ENCODE measurements at places on chromosomes 1 and 21.

- no peak for DNase-seq
These were observed 101.3 kb upstream of the ARTN start for GRCh38 chr1:43832255-43832654.

DNA sequence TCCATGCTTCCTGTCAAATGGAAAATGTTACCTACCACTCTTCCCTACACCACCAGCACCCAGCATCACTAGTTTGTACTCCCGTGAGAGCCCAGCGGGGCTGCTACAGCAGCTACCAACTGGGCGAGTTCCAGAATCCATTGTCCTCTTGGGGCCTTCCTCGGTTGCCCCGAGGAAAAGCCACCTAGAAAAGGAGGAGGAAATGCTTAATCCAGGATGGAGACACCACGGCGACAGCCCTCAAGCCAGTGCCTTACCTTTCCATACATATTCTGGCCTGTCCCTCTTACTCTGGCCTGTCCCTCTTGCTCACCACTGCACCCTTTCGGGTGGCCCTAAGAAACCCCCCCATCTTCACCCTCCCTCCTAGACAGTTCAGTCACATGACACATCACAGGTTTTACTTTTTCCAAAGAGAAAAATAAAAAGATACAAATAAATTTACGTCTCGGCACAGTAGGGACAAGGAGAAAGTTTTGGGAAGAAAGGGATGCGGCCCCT is 478 bp downstream of the RIT1 start:
- no peak for DNase-seq

- no peak for DNase-seq
These were observed 1602.9 kb downstream of the KCNT2 start for GRCh38 chr1:195005338-195005737.

GRCh38 chr1:234875953-234876855 is 252.4 kb downstream of the TOMM20 start:
- DNase-seq: no peak

DNA sequence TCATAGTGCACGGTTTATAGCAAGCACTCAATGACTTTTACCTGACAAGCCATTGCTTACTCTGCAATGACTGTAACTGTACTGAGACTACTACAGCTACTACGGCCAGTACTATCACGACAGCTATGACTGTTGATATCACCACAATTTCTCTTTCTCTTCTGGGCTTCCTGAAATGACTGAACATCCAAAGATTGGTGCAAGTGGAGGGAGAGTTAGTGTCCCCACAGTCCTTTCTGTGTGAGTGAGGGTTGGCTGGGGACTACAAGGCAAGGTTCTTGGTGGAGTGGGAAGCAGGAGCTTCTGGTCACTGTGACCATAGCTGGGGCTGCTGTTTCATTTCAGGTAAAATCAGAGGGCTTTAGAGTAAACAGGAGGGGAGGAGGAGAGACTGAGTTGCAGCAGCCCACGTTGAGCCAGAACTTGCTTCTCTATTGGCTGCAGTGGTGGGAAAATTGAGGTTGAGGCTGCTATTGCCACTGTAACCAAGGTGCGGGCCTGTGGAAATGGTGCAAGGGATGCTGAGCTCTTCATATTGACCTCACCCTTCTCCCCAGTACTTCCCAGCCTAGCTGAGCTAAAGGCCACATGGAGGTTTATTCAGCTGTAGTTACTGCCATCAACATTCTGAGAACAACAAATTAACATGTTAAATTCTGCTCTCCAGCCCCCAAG is 14.1 kb upstream of the IL10 start:
- DNase-seq: no peak

DNA sequence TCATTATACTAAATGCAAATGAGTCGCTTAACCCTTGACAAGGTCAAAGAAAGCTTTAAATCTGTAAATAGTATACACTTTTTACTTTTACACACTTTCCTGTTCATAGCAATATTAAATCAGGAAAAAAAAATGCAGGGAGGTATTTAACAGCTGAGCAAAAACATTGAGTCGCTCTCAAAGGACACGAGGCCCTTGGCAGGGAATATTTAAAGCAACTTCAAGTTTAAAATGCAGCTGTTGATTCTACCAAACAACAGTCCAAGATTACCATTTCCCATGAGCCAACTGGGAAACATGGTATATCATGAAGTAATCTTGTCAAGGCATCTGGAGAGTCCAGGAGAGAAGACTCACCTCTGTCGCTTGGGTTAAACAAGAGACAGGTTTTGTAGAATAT is 62.7 kb downstream of the CAPN2 start:
- peak; percentile 45 for DNase-seq

DNA sequence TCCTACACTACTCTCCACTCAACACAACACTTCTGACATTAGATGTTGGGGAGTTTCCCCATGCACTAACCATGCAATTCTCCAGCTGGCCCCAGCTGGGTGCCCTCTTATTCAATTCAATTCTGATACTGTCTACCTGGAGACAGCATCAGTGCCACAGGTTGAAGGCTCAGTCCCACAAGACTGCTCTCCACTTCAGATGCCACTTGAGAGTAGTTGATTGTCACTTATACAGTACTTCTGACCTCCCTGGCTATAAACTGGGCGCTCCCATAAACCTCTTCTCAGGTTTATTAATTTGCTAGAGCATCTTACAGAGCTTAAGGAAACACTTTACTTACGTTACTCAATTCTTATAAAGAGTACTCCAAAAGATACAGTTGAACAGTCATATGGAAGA is 442.3 kb downstream of the LRRIQ3 start:
- no peak for DNase-seq

DNA sequence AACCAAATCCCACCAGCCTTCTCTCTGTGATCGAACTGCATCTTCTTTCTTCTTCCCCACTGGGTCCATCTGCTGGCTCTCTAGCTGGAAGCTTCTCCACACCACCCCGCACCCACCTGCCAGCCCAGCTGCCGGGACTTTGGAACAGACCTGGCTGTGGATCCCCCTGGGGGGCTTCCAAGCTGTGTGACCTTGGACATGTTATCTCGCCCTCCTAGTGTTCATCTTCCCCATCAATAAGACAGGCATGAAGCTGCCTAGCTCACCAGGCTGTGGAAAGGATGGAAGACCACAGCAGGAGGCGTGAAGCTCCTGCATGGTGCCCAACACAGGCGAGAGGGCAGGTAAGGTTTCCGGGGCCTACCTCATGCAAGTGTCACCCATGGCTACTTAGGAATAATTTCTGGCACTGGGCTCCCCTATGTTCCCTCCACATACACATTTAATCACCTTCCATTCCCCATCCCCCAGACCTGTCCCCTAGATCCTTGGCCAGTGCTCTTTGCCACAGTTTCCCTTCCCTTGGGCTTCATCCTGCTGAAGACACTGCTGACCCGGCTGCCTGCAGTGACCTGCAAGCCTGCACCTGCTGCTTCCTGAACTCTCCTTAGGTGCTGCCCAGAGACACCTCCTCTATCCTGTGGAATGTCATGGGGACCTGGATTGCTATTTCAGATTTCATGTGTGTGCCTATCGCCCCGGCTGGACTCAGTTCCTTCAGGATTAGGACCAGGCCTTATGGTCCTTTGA is 13.2 kb upstream of the C2CD2 start:
- no peak for DNase-seq

GRCh38 chr1:234666761-234667160 is 56.8 kb upstream of the IRF2BP2 start:
- no peak for DNase-seq

- no peak for DNase-seq
These were observed 125.8 kb downstream of the UBR4 start for GRCh38 chr1:19084206-19084738.

- DNase-seq: peak; percentile 82
These were observed 20.5 kb downstream of the HTR1D start for GRCh38 chr1:23196627-23197328.

DNA sequence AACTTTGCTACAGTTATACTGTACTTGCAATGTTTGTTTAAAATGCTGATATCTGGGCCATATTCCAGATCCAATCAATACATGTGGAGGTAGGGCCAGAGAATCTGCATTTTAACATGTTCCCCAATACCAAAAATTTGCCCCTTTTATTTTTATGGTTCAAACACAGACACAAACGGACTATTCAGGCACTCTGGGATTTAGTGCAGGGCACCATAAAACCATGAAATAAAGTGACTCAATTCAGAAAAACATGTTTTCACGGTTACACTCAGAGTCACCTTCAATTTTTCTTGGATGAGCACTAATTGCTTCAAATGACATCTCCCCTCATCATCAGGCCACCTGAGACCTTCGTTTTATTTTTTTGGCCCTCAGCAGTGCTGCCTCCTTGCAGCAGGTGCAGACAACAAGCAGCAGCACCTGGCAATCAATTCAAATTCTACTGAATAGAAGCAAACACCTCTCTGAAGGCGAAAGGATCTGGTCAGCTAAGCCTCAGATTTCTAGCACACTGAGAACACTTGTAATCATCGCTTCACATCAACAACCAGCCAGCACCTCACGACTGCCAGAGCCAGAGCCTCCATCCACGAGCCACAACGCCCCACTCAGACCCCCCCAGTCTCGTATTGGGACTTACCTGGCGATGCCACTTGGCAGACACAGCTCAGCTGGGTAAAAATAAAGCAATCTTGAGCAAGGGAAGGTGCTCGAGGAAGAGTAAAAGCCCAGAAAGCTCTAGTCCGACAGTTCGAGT is 1.1 kb downstream of the ERO1B start:
- DNase-seq: no peak
